ENCODE measurements at places on chromosomes 11 and 22.

DNA sequence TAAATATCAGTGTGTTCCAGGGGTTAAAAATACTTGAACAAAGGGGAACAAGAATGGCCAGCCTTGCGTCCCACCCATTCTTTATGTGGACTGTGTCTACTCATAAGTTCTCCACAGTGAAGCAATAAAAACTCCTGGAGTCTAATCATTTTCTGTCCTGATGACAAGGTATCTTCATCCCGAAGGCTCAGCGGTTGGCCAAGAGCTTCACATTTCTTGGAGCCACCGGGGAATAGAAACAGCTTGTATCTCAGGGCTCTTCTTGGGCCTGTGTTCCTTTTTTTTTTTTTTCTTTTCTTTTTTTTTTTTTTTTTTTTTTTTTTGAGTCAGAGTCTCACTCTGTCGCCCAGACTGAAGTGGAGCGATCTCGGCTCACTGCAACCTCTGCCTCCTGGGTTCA, 36.8 kb upstream of the ADORA2A start:
- DNase-seq, result no peak

DNA sequence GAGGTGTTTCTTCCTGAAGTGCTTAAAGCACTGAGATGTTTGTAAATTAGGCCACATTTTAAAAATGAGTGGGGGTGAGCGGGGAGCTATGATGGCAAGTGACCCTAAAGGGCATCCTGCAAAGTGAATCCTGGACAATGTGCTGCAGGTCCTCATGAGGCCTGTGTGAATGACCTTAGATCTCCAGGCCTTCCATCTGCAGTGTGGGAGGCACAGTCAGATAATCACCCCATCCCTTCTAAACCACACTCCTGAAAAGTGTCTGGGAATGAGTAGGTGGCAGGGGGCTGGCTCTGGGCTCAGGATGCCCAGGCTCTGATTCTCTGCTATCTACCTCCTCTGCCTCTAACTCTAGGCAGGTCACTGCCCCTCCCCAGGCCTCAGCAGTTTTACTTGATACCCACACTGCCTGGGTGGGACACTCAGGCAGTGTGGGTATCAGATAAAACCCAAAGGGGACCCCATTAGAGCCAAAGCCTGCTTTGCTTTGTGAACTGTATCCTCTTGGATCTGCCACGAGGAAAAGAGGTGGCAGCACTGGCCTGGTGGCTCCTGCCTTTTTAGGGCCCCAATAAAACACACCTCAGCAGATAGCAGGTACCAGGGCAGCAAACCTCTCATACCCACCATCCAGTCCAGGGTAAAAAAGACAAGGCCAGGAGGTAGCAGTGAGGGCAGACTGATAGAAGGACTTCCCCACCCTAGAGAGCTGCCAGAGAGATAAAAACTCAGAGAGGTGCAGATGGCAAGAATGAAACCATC, 10.5 kb downstream of the STARD10 start:
- DNase-seq, result no peak

- DNase-seq, result no peak
These were observed 56.8 kb downstream of the MCM5 start for GRCh38 chr22:35456757-35457156.

GRCh38 chr22:37430941-37431340, 3.7 kb upstream of the ELFN2 start:
- no peak for DNase-seq

DNA sequence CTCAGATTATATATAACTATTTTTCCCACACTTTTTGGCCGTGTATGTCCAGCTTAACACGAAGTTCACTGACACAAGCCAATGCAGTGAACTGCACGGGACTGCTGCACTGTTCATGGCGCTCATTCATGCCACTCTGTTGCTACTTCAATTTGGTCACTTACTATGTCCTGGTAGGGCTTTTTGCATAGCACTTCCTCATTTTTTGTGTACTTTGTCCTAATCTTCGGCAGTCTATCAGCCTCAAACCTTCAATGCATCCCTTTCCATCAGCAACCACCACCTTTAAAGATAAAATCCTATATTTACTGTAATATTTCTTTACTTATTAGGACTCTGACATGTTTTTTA, 18.7 kb upstream of the ARHGAP32 start:
- no peak for DNase-seq

DNA sequence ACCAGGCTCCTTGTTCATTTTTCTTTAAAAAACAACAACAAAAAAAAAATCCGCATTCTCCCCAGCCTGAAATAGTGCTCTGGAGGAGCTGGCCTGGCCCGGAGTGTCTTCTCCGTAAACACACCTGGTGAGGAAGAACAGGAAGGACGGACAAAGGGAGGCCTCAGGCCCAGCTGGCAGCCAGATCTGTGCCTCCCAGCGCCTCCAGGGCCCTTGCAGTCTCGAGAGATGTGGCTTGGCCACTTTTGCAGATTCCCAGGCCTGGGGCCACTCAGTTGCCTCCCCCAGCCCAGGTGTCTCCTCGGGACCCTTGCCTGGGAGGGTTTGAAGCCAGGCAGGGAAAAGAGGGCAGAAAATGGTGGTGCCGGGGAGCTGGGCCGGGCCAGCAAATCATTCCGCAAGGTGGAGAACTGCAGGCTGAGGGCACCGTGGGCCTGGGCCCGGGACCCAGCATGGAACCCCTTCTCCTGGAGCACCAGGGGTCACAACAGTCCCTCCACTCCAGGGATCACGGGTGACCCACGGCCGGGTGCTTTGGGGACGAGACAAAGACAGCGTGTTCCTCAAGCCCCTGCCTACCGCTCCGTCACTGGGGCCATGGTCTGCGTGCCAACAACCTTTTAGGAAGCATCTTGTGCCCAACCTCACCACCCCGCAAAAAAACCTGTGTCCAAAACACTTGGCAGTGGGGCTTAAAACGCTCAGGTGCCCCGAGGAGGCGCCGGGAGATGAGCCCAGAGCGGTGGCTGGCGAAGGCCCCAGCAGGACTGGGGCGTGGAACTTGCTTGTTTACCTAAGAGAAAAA, 67.1 kb upstream of the WNT7B start:
- peak; percentile 22 for DNase-seq

DNA sequence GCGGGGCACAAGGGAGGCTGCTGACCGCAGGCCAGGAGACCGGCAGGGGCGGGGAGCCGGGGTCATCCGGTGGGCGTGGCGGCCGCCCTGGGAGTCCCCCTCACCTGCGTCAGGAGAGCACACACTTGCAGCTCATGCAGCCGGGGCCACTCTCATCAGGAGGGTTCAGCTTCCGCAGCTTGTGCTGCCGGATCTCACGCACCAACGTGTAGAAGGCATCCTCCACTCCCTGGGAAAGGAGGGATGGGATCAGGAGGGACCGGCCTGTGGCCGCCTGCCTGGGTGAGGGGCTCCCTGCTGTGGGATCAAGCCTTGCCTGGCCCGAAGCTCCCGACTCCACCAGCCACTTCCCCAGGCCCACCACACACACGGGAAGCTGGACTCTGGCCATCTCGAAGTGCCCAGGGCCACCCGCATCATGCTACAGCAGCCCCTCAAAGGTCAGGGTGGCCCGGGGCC, 2.8 kb downstream of the HRAS start:
- no peak for DNase-seq

DNA sequence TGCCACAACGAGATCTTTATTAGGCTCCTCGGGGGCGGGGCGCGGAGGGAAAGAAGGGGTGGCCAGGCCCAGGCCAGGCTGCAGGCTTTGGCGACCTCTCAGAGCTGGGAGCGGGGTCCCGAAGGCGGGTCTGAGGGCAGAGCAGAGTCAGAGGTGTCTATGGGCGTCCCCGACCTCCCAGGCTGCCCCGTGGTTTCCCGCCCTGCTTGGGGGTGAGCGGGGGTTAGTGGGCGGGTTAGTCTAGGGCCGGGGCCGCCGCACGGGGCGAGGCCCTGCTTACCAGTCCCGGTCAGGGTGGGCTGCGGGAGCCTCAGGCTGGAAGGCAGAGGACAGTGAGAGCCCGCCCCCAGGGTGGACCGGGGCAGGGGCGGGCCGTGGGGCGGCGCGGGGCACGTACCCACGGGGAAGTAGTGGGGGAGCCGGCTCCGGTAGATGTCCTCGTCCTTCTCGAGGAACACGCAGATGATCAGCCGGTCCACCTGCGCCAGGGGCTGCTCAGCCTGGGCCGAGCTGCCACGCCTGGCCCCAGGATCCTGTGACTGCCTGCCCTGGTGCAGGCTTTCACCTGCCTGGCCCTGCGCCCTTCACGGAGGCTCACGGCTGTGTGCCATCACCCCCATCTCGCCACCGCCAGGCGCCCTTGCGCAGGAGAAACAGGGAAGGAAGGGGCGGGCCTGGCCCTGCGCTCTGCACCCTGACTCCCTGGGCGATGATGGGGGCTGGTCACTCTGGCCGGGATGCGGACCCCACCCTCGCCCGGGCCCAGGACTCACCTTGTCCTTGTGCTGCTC, 12.5 kb downstream of the OTUB1 start:
- no peak for DNase-seq

GRCh38 chr11:102911758-102912481, 37.1 kb upstream of the MMP12 start:
- DNase-seq, result no peak

- no peak for DNase-seq
These were observed 40.3 kb upstream of the DAGLA start for GRCh38 chr11:61639816-61640443.

Data from omental fat pad (tissue), 4 donors.